Activated naive CD4-positive, alpha-beta T cell treated with anti-CD3 and anti-CD28 coated beads for 36 hours (primary cell): ENCODE measurements at places on chromosomes 16 and 17. TPM values are rescaled to one million over a fixed set of nuclear protein-coding genes. Genes with fewer than 3 reads are reported as not detected.

The WWOX gene
- total RNA-seq = 21.4 TPM

The SETD1A gene
- total RNA-seq = 14.3 TPM

The LHX1 gene
- total RNA-seq = not detected

The B3GNT9 gene
- 1.2 TPM for total RNA-seq

GRCh38 chr16:77193377-77193776 is 2.4 kb downstream of the MON1B start:
- no peak for DNase-seq

GRCh38 chr17:9924735-9925191 is 19.7 kb upstream of the RCVRN start:
- peak; percentile 23 for DNase-seq

DNA sequence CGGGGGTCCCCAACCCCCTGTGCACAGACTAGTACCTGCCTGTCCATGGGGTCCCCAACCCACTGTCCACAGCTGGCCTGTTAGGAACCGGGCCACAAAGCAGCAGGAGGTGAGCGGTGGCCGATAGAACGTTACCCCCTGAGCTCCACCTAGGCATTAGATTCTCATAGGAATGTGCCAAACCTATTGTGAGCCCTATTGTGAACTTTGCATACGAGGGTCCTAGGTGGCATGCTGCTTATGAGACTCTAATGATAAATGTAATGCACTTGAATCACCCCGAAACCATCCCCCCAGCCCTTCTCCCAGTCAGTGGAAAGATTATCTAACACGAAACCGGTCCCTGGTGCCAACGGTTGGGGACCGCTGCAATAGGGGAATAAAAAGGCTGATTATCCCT is 1.5 kb downstream of the REXO5 start:
- DNase-seq = no peak

DNA sequence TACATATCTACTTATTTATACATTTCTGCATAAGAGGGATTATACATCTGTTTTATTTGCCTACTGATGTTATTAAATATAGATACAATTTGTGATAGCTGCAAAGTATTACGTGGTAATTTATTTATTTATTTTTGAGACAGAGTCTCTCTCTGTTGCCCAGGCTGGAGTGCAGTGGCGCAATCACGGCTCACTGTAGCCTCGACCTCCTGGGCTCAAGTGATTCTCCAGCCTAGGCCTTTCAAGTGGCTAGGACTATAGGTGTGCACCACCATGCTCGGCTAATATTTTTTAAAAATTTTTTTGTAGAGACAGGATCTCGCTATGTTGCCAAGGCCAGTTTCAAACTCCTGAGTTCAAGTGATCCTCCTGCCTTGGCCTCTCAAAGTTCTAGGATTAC is 35.5 kb downstream of the NFAT5 start:
- DNase-seq = no peak

GRCh38 chr17:78353834-78354233 is 6.0 kb downstream of the SOCS3 start:
- DNase-seq = no peak

DNA sequence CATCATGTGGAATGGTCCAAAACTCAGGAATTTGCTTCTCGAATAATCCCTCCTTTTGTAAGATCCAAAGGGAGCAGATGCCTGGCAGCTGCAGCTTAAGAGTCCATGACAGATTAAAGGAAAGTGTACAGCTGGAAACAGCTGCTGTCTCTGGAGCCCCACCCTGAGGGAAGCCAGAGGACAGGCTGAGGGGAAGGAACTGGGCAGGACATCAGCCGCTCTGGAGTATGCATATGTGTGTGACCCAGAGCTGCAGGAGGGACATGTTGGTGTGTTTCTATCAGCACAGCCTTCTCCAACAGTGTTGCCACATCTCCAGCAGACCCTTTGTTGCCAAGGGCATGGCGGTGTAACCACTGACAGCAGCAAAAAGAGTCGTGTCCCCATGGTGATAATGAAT is 46.2 kb downstream of the CYB561 start:
- no peak for DNase-seq

DNA sequence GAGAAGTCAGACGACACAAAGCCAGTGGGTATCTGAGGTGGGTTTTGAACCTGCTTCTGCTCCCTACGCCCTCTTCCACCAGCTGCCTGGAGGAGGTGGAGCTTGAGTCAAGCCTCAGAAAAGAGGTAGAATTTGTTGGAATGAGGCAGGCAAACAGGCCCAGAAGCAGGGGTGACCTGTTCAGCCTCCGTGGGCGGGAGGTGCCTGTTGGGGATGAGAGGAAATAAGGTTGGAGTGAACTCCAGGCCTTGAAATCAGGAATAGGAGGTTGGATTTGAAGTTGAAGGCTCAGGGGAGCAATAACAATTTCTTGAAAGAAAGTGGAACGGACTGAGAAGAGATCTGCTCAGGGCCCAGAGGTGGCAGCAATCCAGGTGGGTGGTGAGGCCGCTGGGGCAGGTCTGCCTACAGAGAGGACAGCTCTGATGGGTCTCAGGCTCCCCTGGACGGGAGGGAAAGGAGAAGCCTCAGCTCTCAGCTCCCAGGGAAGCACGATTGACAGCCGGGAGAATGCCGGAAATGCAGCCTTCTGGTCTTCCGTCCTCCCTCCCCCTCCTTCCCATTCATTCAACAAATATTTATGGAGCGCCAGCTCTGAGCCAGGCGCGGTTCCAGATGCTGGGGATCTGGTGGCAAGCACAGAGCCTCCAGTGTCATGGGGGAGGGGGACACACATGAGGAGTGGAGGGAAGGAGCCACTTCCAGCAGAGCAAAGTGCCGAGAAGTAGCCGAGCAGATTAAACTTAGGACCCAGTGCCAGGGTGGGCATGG is 61.9 kb upstream of the CIBAR2 start:
- DNase-seq = no peak

- no peak for DNase-seq
Measured at GRCh38 chr17:81328489-81328888, 33.4 kb upstream of the SLC38A10 start.

DNA sequence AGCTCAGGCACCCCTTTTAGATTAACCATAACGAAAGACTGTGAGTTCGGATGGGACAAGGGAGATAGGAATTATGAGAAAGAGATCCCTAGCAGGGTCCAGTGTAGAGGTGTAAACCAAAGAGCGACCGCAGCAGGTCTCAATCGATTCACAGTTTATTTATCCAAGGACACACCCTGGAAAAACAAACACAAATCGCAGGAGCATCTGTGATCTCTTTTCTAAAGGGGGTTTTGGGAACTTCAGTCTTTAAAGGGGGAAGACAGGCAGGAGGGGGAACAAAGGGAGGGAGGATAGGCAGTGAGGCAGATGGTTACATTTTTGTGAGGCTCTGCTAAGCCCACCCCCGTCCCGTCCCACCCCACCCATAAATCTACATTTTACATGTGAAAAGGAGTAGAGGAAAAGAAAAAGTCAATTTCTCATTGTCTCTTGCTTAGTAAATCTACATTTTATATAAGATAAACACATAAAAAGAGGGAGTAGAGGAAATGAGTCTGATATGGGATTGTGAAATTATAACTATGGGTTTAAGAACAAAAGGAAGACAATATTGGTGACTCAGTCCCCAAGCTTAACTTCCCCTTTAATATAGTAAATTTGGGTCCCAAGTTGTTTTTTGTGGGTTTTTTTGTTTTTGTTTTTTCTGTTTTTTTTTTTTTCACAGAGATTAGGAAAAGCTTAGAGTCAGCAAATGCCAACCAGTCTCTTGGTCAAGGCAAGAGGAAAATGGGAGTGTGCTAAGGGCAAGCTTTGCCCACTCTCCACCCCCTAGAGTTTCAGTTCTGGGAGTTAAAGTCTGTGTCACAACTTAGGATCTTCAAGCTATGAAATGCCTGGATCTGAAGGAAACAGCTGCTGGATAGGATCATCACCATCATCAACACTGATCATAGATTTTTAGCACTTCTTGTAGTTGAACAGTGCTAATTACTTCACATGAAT is 160.9 kb upstream of the CDH5 start:
- DNase-seq = no peak

The FGF11 gene
- total RNA-seq = 1.3 TPM

DNA sequence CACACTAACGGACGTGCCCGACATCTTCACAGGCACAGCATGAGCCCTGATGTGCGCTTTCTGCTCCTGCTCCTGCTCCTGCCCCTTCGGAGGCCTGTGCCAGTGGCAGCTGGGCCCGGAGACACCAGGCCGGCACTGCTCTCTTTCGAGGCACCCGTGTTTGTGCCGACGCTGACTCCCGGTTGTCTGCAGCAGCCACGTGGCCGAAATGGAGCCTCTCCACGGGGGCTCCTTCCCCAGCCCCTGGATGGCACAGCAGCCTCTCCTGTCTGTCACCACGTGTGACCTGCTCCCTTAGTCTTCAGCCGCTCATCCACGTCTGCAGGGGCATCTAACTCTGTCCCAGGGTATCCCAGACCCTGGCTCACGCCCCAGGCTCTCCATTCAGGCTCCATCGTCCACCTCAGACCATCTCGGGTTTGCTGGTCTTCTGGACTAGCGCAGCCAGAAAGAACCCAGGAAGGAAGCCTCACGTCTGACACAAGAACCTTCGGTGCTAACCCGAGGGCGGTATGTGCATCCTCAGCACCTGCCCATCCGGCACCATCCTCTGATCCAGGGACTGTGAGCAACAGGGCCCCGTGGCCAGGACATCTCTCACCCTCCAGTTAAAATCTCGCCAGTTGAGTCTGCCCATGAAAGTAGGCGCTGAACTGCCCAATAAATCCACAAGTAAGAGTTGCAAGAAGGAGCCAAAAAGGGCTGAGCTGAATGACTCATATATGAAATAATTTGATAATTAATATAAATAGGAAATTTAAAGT is 4.2 kb upstream of the RPH3AL start:
- DNase-seq = no peak

DNA sequence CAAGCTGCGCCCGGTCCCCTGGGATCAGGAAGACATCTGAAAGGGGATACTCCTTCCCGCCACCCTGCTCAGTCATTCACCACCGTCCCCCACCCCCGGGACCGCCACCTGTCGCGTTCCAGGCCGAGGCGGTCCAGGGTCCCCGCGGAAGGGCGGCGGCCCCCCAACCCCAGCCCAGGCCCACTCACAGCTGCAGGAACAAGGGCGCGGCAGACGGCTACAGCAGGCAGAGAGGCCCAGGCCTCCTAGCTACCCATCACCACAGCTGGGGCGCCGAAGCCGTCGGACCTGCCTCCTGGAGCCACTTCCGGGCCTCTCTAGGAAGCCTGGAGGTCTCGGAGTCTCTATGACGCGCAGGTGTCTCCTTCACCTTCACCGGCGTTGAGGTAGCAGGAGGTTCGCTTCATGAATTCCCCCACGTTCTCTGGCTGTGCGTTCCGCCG is at the start of gene SDR42E1:
SDR42E1 (minus strand) TSS at position 272 of the 443 bp plus-strand sequence. CDS start 10,612 bp downstream, outside the sequence.
- peak; percentile 75 for DNase-seq

DNA sequence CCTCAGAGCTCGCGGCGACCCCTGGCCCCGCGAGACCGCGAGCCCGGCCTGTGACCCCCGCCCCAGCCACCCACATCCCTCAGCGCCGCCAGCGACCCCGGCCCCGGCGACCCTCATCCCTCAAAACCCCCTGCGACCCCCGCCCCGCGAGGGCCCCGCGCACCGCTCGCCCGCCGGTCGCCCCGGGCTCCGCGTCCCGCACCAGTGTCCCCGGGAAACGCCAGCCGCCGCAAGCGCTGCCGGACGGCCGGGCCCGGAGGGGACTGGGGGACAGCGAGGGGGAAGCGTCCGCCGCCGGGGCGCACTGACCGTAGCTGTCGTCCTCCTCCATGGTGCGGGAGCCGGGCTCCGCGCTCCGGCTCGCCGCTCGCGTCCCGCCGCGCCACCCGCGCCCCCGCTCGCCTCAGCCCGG is at the start of gene CYTH1:
CYTH1 (minus strand) TSS at position 381 of the 412 bp plus-strand sequence; CDS start at position 331, 50 bp downstream.
- no peak for DNase-seq

DNA sequence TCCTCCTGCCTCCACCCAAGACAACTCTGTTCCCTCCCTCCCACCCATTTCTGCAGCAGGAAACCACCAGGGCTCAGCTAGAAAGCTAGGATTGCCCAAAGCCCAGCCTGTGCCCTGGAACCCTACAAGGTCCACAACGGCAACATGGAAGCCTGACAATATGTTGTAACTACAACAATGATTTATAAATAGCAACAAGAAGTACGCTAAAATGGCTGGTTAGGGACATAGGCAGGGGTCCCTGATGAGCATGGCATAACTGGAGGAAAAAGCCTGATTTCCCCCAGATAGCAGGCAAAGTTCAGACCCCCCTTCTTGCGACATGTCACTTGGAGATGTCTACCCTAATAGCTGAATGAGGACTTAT is 6.6 kb downstream of the ST3GAL2 start:
- DNase-seq = no peak

The TMEM132E gene
- total RNA-seq = not detected

The TPSD1 gene
- not detected for total RNA-seq

DNA sequence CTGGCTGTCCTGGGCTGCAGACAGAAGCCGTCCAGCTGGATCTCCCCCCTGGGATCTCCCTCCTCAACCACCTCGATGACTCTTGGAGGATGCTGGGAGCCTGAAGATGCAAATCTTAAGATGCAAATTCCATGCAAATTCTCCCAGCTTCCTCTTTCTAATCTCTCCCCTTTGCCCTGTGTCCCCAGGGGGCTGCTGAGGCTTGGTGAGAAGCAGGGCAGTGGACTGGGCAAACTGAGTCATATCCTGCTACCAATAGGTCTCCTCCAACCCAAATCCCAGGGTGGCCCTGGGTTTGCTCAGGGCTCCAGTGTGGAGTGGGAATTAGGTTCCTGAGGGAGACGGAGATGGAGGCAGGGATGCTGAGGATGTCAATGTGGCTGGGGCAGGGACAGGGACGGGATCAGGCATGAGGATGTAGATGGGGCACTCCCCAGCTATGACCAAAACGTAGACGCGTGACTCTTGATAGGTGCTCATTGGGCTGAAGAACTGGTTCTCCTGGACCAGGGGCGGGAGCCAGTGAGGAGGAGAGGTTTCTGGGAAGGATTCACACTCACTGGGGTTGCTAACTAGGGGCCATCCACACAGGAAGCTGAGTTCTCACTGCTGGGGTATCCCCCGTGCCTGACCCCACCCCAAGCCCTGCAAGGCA is 3.6 kb upstream of the ALOX12B start:
- DNase-seq = no peak

DNA sequence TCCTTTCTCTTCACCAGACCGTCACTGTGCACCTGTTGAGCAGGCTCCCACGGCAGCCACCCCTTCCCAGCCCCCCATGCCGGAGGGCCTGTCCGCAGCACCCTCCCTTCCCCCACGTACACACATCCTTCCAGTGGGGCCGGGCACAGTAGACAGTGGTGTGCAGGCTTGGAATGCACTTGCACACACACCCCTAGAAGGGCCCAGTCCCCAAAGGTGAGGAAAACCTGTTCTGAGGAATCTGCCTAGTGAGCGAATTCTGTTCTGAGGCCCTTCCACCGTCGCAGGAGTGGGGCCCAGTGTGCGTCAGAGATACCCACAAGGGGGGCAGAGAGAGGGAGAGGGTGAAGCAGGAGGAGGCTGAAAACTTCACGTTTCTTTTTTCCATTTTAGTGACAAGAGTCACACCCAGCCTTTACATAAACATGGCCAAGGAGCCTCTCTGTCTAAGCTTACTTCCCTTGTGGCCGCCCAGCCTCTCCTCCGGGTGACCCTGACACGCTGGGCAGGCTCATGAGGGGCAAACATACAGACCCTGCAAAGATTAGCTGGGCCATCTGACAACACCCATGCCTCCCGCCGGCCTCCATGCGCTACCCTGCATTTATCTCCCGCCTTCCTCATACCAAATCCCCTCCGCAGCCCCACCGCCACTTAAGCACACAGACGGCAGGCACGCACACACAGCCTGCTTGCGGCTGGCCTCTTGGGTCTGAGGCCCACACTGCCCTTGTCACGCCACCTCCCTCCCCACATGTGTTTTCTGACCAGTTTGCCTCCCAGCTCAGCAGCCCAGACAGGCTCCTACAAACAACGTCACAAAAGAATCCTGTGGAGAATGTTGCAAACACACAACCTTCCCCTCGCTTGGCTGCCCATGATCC is 1.8 kb downstream of the ZBTB4 start:
- peak; percentile 58 for DNase-seq

The CMIP gene
- total RNA-seq = 28.6 TPM

- DNase-seq = peak; percentile 31
Measured at GRCh38 chr16:13997933-13998332, 73.2 kb upstream of the MRTFB start.

The ANKFN1 gene
- total RNA-seq = not detected
